ENCODE measurements at places on chromosomes 2 and 18. TPM values are rescaled to one million over a fixed set of nuclear protein-coding genes. Genes with fewer than 3 reads are reported as not detected.
A peak's percentile ranks its signal among the peaks of the same experiment; 100 is the strongest.

SCN7A gene
- polyA plus RNA-seq: 7.0 TPM

RAB17 gene
- 0.21 TPM for polyA plus RNA-seq

SCYGR2 gene
- not detected for polyA plus RNA-seq

EVA1A gene
- 32.5 TPM for polyA plus RNA-seq

ALPP gene
- polyA plus RNA-seq: not detected

REEP1 gene
- 0.10 TPM for polyA plus RNA-seq

ZNF804A gene
- 3.5 TPM for polyA plus RNA-seq

ACTG2 gene
- polyA plus RNA-seq: 641 TPM

C2orf80 gene
- not detected for polyA plus RNA-seq

KCNE4 gene
- polyA plus RNA-seq: 12.5 TPM

C1QL2 gene
- not detected for polyA plus RNA-seq

OR6B3 gene
- polyA plus RNA-seq: not detected

GRCh38 chr2:26561918-26562810 is 79.0 kb downstream of the CIB4 start:
- no peak for DNase-seq

GRCh38 chr2:24123922-24124580 is 782 bp downstream of the FAM228B start:
- no peak for DNase-seq

DNA sequence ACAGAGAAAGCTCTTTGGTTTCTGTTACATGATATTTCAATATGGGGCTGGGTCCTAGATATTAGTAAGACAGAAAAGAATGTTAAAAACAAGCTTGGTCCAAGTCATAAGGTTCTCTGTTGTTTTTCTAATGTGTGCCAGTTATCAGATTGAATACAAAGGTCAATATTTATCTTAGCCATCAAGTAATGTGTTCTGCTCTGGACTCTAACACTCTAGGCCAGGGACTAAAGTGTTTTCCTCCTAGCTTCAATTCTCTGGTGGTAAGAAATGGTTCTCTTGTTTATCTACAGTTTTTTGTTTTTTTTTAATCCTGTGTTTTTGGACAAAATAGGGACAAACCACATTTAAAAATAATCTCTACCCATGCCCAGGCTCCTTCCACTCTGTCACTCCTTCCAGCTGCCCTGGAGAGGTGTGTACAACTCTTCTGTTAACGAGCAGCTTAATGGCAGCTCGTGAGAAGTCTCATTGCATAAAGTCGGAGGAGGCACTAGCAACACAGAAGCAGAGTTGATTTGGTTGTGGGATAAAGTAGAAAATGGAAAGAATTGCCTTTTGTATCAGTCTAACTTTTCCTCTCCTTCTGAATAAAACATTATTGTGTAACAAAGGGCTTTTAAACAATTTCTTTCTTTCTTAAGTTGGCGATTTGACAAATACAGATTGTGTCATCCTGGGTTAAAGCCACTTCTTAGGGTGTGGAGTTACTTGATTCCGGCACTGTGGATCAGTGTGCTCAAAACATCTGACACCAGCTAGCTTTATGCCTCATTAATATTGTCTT is 8.0 kb upstream of the SESTD1 start:
- no peak for DNase-seq

- DNase-seq: no peak
These were observed 1718.6 kb downstream of the SUCLG1 start for GRCh38 chr2:82740527-82740926.

GRCh38 chr2:58686776-58687175 is 445.7 kb upstream of the FANCL start:
- no peak for DNase-seq

DNA sequence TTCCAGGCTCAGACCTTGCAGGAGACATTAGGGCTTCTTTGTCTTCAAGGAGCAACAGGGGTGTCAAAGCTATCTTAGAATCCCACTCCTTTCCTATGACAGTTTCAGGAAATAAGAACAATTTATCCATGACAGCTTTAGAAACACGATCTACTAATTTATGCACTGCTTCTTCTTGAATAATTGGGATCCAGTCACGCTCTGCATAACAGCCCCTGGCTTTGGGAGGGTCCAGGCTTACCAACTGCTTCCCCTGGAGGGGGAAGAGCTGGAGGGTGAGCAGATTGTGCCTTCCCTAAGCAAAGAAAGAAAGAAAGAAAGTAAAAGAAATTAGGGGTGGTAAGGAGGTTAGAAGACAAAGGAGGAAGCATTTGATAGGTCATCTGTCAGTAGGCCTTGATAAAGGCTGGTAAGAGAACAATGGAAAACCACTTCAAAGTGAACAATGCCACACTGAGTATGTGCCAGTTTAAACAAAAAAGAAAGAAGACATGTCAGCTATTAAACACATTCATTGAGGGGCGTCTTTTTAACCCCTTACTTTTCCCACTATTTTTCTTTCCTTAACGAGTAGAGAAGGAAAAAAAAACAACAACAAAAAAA is 327.6 kb downstream of the DCC start:
- DNase-seq: no peak

DNA sequence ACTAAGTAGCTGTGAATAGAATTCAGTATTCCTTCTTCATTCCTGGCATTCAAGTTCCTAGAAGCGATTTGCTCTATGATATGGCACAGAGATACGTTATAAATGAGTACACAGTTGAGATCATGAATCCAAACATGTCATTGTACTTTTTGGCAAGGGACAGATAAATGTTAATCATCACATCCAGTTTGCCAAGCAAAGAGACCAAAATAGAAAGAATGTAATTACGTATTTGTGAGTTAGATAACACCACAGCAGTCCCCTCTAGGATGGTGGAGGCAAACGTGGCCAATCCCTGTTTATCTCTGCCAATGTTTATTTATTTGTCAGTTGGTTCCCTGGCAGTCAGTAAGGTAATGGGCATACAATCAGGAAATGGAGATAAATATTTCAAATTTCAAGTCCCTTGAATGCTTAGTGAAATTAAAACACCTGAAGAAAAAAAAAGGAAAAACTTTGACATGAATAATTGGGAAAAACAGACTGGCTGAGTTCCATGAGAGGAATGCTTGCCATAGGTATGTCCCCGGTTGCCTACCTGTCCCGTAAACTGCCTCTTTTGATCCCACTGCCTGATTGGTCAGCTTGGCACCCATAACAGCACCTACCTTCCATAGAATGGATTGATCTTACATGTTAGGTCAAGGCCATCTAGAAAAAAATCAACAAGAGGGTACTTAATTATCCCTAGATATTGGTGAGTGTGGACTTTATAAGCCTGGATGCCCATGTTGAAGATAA is 451.1 kb upstream of the NETO1 start:
- DNase-seq: no peak

DNA sequence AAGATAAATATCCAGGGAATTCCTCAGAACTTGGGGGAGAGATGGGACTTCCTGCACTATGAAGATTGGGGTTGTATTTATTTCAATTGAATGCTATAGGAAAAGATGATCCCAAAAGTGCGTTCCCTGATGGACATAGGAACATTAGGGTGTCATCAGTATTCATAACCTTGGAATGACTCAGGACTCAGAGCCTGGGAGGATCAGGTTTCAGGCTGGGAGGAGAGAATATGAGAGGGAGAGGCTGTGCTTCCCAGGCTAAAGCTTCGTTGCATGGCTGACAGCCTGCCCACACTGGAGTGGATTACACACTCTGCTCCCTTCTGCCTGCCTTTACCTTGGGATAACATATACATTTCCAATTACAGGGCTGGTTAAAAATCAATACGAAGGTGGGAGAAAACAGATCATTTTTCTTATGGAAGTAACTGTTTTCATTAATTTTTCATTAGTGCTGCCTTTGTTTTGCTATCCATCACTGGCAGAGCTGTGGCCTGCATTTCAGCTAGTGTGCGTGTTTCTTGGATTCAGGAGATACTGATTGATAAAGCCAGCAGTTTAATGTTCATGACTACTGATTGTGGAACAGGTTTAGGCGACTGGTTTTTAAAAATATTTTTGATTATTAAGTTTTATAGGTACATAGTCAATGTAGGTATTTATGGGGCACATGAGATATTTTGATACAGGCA is 118.7 kb downstream of the KCTD1 start:
- DNase-seq: peak; percentile 50

GRCh38 chr18:10059610-10060468 is 146.0 kb downstream of the VAPA start:
- no peak for DNase-seq

GRCh38 chr18:63534615-63535014 is 7.6 kb upstream of the SERPINB12 start:
- no peak for DNase-seq

DNA sequence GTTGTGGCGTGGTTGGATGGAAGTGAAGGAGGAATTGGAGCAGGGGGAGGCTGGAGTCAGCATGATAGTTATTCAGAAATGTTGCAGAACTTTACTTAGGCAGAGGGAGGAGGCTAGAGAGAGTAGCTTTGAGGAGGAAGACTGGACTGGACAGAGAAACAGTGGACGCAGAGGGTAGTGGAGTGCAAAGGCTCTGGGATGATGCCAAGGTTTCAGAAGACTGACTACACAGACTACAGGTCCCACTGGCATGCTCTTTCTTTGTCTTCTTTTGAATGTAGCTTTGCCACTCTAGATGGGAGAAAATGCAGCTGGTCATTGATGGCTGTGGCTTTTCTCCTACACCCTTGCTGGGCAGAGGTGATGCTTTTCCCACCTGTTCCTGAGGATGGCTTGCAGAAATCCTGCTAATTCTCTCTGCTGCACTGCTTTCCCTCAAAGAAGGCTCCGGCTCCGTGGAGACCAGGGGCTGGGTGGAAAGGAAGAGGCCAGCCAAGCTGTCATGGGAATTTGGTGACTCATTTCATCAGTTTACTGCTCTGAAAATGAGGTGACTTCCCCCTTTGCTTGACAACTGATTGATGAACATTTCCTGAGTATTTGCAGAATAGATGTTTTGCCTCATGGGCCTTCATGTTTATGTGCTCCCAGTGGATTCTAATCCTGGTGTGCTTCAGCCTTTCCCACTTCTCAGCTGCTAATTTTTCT is 42.4 kb downstream of the MEIS1 start:
- DNase-seq: no peak

DNA sequence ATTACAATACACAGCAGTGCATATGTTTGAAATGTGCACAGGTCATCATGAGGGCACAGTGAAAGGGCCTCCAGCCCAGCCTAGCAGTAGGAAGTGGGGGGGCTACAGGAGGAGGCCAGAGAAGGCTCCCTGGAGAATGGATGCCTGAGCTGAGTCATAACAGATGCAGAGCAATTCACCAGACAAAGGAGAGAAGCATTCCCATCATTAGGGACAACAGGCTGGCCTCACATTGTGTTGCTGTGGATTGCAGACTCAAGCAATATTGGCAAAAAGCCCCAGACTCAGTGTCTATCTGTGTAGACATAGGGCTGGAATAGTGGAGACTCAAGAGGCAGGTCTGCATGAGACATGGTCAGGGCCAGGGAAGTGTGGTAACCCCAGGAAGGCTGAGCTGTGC is 329.9 kb downstream of the DLGAP1 start:
- no peak for DNase-seq

DNA sequence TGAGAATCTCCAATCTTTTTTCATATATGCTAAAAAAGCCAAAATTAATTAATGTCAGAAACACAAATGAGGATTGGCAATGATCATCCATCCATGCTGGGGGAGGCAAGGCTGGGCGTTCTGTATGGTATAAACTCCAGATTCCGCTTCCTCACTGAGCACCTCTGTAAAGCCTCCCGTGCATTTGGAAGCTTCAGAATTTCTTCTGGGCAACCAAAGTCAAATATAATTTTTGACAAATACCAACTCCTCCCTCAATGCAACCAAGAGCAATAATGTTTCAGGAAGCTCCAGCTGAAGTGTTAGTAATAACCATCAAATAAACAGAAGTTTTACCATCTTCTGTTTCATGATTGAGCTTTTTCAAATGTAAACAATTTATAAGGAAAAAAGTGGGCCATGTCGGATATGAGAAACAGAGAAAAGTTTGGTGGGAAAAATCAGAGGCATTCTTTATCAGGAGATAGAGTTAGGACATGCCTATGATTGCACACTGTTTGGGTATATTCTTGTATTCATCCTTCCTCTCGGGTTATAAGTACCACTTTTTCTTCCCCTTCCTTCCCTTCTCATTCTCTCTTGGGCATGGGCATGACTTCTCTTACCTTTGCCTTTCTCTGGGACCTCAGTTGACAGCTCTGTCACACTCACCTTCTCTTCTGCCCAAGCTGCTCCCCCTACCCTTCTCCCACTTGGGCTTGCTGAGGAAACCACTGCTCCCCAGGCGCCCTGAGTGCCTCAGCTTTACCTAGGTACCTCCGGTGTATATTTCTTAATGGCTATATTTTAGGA is 149.5 kb upstream of the ZEB2 start:
- DNase-seq: no peak

DNA sequence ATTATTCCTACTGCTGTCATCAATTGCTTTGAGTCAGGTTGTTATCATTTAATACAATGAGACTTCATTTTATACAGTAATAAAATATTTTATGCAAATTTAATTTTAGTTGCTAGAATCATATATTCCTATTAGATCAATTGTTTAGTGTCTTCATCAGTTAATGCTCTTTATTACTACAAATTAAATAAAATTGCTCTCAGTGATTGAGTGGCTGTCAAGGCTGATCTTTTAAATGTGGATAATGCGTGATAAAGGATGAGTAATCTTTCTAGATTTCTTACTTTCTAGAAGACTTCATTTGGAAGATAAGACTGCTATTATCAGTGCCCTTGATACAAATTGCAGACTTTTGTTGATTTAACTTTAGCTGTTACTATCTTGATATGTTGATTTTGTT is 59.6 kb upstream of the CDH2 start:
- DNase-seq: no peak

DNA sequence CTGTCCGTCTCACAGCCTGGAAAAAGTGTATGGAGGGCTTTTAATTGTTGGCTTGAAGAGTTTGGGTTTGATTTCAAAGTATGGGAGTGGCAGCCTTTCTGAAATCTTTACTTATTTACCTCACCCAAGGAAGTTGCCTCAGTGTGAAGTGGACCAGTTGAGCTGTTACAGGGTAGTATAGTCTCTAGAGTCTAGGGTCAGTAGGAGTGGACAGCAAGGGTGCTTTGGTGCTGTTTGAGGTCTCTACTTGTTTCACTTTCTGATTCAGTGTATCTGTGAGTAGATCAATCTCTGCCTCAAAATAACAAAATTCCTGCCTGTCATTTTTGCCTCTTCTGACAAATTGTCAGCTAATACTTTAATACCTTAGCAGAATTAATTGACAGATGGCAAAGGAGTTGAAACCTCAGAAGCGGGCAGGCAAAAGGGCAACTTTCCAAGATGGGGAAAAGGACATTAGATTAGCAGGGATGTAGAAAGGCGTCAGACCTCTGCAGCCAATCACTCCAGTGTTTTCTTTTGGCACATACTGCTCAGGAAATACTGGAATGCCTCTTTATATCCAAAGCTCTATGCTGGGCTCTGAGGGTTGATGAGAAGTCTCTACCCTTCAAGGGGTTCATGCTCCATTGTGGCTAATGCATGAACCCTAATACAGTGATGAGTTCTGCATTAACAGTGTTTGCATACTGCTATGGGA is 5.9 kb downstream of the RIOK3 start:
- no peak for DNase-seq

- no peak for DNase-seq
These were observed 423.8 kb upstream of the HS6ST1 start for GRCh38 chr2:128742467-128742866.

GRCh38 chr2:113602869-113603466 is 24.1 kb upstream of the RABL2A start:
- no peak for DNase-seq

Data from AG04450 (cell line).